ENCODE measurements at places on chromosomes 6 and 20.

DNA sequence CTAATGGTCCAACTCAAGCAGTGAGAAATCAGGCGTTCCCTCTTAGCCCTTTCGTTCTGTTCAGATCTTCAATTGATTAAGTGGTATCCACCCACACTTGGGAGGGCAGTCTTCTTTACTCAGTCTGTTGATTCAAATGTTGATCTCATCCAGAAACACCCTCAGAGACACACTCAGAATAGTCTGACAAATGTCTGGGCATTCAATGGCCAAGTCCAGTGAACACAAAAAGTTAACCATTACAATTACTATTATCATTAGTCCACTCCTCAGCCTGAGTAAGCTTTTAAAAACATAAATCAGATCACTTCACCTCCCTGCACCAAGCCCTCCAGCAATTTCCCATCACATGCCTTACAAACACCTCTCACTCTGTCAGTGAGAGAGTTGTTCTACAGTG lies 423.2 kb downstream of the RFPL4B start:
- DNase-seq = no peak

- DNase-seq = no peak
These were observed 594.6 kb downstream of the DOK5 start for GRCh38 chr20:55070001-55070400.

DNA sequence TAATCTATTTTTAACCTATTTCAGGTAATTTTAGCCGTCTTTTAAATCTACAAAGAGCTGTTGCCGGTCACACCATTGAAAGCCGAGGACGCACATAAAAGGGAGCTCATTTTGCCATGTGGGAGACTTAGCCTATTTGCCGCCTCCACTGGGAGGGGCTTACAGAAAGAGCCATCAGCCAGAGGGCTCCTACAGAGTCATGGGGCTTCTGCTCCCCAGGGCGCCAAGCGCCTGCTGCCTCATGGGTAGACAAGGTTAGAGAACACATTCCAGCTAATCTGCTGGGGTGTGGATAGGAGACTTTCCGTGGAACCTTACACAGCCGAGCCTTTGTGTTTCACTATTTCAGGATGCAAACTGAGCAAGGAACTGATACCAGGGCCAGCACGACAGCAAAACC lies 12.6 kb downstream of the PCMTD2 start:
- DNase-seq = no peak

DNA sequence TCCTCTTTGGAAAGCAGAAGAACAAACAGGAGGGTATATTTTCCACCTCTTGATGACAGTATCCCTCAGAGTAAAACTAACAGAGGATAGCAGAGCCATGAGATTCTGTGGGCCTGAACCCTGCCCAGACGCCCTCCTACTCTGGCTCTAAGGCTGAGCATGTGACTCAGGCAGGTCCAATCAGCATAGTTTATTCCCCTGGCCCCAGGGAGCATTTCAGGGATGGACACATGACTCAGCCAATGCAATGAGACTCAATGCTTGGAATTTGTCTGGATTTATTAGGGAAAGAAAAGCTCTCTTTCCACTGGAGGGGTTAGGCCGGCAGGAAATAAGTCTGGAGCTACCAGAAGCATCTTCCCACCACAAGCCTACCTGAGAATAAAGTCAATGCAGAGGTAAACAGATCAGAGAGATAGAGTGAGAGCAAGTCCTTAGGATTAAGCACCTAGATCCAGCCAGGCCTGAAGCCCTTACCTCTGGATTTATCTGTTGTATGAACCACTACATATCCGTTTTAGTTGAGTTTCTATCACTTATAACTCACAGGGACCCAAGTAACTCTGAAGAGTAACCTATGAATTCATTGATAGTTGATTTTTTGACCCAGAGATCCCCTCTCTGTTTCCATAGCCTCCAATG lies 68.2 kb upstream of the EYA2 start:
- DNase-seq = no peak

GRCh38 chr6:37354526-37355384 lies 972 bp downstream of the RNF8 start:
- no peak for DNase-seq

DNA sequence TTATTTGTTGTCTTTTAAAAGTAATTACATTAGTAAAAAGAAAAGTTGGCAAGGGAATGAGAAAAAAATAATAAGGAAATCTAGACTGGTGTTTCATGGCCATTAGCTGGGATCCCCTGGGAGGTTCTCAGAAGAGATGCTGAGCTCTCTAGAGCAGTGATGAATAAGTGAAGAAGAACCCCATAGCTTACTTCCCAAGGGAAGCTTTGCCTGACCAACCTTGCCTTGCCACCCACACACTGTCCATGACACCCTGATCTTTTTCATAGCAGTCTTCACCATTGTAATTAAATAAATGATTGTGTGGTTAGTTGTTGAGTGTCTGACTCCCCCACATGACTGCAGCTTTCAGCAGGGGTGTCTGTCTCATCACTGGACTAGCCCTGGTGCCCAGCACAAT lies 5.9 kb downstream of the C6orf163 start:
- no peak for DNase-seq

GRCh38 chr6:75546381-75546780 lies 52.8 kb upstream of the FILIP1 start:
- no peak for DNase-seq

DNA sequence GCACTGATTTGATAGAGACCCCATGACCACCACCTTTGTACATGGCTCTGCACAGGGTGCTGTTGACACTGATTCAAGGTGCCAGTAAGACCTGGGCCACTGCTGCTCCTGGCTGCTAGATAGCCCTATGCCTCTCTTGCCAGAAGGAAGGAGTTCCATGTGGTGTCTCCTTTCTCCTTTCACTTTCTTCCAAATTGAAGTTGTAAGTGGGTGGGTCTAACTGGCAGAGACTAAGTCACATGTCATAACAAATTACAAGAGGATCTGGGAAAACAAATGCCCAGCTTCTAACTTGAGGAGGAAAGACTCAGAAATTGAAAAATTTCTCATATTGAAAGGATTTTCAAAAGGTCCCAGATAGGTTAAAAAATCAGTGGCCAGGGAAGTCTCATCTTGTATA lies 116.8 kb downstream of the TFAP2B start:
- DNase-seq = no peak
